ENCODE measurements at places on chromosomes 7 and 10.
A peak's percentile ranks its signal among the peaks of the same experiment; 100 is the strongest.

GRCh38 chr10:96512524-96513304 is 1.0 kb downstream of the TLL2 start:
- no peak for DNase-seq

GRCh38 chr7:70580161-70580560 is 551.8 kb upstream of the GALNT17 start:
- no peak for DNase-seq

- no peak for DNase-seq
Observed at GRCh38 chr7:27079234-27079975, 16.4 kb downstream of the HOXA1 start.

DNA sequence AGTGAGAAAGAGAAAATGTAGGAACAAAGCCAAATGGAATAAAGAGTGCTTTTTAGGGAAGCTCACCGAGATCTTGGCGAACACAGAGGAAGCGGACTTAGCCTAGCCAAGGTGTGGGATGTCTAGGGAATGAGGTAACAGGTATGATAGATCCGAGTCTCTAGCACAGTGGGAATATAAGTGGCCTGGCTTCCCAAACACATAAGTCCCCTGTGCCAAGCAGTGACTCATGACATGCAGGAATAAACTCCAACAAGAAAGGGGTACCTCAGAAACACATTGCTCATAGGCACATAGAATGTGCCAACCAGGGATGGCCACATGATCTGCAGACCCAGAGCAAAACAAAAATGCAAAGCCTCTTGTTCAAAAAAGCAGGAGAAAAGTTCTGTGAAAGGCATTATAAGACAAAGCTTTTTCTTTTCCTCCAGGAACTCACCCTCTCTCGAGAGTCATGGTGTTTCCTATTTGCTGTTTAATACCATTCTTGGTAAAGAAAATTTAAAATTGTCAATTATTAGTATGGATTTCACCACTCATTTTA is 542.5 kb downstream of the GATA3 start:
- DNase-seq = no peak

DNA sequence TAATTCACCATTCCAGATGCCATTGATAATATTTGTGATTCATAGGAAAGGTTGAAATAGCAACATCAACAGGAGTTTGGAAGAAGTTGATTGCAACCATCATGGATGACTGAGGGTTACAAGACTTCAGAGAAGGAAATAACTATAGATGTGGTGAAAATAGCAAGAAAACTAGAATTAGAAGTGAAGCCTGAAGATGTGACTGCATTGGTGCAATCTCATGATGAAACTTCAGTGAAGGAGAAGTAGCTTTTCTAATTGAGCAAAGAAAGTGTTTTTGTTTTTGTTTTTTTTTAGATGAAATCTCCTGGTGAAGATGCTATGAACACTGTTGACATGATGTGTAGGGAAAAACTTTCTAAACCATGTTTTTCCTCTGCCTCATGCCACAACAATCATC is 18.7 kb upstream of the CD36 start:
- no peak for DNase-seq

- DNase-seq = peak; percentile 40
Observed at GRCh38 chr7:31443457-31443856, 70.4 kb upstream of the ITPRID1 start.

- DNase-seq = no peak
Observed at GRCh38 chr7:142874837-142875236, 10.7 kb downstream of the TRPV6 start.

DNA sequence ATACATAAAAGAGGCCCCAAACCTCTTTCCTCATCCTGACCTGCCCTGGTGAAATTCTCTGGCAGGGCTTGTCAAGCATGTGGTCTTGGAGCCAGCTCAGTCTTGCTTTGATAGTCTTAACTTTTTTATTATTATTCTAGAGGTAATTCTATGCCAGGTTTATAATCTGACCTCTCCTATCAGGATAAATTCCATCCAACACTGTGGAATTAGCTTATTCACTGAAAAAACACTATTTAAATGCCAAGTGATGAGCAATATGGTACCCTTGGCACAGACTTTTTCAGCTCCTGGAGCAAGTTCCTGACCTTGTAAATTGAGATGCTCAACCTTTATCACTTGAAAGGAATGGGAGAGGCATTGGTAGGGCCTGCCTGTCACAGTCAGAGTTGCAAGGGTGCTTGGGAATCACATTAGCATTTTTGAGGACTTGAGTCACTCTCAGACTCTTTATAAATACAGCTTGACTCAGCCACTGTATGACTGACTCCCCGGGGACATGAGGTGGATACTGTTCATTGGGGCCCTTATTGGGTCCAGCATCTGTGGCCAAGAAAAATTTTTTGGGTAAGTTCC is at the start of gene CPA4:
Gene CPA4 (plus strand): TSS at position 480 of the 576 bp plus-strand sequence. CDS start 20 bp downstream, at position 500.
- DNase-seq = no peak

- DNase-seq = no peak
Observed at GRCh38 chr10:52394246-52394645, 80.2 kb downstream of the DKK1 start.

GRCh38 chr7:27112955-27113949 is 10.8 kb upstream of the HOXA2 start:
- DNase-seq = no peak

- DNase-seq = no peak
Observed at GRCh38 chr7:26675143-26675887, 189.1 kb downstream of the SKAP2 start.

DNA sequence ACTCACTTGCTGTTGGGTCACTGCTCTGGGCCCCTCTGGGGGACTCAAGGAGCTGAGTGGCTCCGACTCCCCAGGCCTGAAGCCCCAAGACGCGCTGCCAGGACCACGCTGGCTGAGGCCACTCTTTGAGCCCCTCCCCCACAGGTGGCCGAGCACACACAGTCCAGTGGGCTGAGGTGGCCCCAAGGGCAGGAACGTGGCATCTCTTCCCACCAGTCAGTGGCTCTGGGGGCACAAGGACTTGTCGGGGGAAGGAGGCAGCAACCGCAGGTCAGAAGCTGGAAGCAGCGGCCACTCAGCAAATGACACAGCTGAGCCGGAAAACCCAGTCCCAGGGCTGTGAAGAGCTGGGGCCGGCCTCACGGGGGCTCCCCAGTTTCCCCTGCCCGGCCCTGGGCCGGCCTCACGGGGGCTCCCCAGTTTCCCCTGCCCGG is 24.1 kb downstream of the GRIFIN start:
- no peak for DNase-seq

- peak; percentile 24 for DNase-seq
Observed at GRCh38 chr7:8176370-8177081, 85.4 kb downstream of the ICA1 start.

DNA sequence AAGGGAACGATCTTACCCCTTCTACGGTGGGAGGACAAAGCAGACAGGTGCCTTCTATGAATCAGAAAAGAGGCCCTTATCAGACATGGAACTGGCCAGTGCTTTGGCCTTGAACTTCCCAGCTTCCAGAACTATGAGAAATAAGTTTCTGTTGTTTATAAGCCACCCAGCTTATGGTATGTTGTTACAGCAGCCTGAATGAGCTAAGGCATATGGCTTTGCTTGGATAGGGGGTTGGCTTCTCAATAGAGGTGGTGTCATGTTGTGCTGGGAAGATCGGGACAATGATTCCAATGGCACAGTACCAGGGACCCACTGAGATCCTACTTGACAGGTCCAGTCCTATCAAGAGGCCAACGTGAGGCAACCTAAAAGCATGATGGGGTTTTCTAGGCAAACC is 183.4 kb upstream of the BMPER start:
- no peak for DNase-seq

GRCh38 chr10:69655868-69656555 is 26.0 kb downstream of the FAM241B start:
- no peak for DNase-seq

DNA sequence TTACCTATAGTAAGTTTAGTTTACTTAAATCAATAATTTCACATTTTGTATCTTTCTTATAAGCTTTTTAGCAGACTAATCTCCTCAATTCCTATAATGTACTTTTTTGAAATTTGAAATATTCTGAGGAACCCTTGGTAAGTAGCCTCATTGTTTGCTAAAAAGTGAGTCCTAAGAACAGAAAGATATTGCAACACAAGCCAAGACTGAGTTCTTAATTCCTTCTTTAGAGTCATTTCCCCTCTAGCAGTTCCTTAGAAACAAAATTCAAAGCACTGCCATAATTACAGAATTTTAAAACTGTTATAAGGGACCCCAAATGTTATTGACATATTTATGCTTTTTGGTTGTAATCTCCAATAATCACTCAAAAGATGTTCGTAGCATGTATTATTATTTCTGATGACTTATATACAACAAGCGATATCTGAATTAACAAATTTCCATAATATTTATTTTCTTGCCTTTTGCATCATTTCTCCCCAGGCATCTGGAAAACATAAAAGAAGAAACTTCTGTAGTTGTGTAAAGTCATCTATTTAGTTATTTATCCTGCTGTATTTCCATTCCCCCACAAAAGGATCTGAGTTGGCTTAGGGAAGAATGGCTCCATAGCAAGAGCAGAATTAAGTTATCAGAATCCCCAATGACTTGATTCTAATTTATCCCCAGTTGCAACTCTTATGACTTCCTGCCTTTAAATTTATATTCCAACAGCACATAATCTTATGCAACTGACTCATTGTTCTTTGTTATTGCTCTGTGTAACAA is 67.8 kb downstream of the TMEM26 start:
- no peak for DNase-seq

DNA sequence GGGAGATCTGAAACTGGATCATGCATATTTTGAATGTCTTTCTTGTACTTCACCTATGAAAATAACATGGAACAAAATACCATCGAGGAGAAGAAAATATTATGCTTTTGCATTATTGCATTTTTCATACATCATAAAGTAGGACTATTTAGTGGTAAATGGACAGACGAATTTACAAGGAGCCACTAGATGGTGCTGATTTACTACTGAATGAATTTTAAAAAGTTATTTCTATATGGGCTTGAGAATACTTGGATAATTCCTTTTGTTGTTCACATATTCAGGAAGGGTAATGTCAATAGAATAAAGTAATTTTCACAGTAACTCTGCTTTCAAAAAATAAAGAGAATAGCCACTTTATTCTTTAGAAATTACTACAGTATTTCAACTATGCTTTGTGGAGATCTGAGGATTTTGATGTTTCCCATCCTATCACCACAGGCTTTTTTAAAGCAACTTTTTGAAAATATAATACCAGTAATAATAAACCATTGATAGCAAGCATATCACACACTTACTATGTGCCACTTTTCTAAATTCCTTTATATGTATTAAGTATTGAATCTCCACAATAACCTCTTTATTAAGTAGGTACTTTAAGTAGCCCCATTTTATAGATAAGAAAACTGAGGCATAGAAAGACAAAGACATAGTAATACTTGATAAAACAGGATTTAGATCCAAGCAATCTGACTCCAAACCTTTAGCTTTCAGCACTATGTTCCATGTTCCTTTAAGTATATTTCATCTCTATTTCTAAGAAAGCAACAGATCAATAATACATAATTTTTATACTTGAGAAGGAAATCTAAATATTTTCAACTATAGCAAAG is 38.6 kb downstream of the NEBL start:
- DNase-seq = no peak

DNA sequence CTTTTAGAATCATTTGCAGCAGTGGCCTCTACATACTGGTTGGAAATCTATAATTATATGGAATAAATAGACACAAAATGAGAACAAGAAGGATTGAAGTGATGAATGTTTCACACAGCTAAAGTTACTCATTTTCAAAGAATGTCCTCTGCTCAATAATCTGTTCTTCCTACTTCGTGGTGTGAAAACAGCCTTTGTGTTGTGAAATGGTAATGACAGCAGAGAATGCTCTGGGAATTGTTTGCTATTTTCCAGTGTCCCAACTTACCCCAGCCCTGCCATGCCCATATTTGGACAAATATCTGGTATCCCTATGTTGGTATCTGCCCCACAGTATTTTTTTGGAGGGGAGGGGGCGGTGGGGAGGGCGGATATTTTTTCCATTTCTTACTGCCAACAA is 130.4 kb downstream of the GLI3 start:
- no peak for DNase-seq

DNA sequence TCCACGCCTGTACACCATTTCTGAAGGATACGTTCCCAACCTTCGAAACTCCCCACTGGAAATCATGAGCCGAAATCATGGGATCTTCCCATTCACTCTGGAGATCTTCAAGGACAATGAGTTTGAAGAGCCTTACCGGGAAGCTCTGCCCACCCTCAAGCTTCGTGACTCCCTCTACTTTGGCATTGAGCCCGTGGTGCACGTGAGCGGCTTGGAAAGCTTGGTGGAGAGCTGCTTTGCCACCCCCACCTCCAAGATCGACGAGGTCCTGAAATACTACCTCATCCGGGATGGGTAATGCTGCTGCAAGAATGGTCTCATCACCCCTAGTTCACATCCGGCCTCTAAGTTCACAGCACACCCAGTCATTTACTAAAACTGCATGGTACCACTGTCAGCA is 30.3 kb downstream of the PLA2G12B start:
- no peak for DNase-seq

DNA sequence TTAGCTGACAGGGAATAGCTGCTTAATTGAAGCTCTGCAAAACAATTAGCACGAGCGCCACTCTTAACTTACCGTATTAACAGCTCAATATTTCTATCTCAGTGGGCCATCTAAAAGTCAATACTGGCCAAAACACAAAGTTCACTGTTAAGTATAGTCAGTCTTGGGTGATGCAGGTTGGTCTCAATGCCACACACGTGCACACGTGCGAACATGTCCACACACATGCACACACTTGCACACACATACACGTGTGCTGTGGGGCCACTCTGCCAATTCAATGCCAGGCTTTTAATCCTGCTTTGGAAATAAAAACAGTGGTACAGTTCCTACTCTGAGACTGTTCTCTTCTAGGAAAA is 105.1 kb downstream of the GRB10 start:
- no peak for DNase-seq

- DNase-seq = no peak
Observed at GRCh38 chr7:24346716-24347115, 62.7 kb downstream of the NPY start.
